ENCODE measurements at places on chromosomes 13 and 19.

DNA sequence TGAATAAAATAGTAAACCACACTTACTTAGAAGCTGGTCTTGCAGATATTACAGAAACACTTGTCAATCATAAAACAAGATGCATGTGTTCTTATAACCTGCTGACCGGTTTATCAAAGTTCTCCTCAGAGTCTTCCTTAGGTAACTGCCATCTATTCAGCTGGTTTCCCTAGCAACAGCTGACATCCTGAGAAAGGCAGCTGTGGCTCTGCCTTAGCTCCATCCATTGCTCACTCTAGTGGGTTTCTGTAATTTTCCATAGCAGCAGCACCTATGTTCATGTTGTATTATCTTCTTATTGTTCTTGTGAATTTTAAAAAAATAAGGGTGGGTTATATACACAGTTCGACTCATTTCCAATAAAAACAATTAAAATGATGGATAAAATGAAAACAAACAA is 87.8 kb downstream of the RAP2A start:
- H3K4me1 ChIP-seq: no peaks in the 10 kb centered on the region
- H3K27ac ChIP-seq: no peak overlapping the region
- no peaks in the 10 kb centered on the region for H3K27me3 ChIP-seq
- no peak overlapping the region for H3K4me3 ChIP-seq

GRCh38 chr13:42377640-42378382 is 105.9 kb downstream of the AKAP11 start:
- H3K27ac ChIP-seq: peak overlapping the region; percentile 19
- peaks cover 18% of the 10 kb centered on the region for H3K4me1 ChIP-seq
- no peaks in the 10 kb centered on the region for H3K36me3 ChIP-seq
- no peak overlapping the region for H3K4me3 ChIP-seq
- no peaks in the 10 kb centered on the region for H3K27me3 ChIP-seq

DNA sequence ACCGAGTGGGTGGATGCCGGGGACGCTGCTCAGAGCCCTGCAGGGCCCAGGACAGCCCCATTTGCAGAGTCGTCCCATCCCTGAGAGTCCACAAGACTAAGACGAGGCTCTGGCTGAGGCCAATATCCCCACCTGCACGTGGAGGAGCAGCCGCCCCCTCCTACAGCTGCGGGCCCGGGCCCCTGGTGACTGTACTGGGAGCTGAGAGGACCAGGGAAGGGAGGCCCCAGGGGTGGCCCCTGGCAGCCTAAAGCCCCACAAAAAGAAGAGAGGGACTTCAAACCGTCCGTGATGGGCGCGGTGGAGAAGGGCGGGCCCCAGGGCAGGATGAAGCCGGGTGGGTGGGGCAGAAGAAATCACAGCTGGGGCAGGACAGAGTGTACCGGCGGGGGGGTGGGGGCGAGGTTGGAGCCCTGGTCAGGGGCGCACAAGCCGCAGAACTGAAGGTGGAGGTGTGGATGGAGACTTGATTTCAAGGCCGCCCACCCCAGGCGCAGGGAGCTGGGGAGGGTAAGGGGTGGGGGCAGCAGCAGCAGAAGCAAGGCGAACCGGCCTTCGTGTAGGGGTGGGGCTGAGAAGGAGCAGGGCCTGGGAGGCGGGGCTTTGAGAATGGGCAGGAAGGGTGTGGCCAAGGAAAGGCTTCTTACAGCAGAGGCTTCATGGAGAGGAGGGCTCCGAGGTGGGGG is 12.9 kb downstream of the CFD start:
- no peaks in the 10 kb centered on the region for H3K36me3 ChIP-seq
- H3K27ac ChIP-seq: peak overlapping the region; percentile 54
- peaks cover 14% of the 10 kb centered on the region for H3K4me1 ChIP-seq
- peak overlapping the region; percentile 37 for H3K4me3 ChIP-seq

DNA sequence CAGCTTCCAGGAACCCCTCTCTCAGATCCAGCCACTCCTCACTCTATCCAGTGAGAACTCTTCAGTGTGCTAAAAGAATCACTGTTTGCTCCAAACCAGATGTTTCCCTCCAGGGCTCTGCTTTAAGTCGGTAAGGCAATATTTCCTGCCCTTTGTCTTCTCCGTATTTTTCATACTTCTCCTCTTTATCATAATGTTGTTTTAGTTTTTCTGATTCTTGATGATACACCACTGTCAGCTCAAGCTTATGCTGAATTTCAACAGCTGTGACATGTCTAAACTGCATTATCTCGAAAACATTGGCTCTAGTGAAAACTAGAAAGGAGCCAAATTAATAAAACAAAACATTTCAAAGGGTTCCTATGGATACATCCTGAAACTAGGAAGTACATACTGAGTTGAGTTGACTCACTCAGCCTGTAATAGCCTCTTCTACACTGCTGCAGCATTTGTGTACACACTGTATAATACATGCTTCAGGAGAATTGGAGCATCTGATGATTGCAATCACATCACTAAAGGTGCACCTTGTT is 39.8 kb downstream of the GPR180 start:
- no peak overlapping the region for H3K4me3 ChIP-seq
- DNase-seq: no peak
- no peaks in the 10 kb centered on the region for H3K4me1 ChIP-seq
- H3K27me3 ChIP-seq: no peaks in the 10 kb centered on the region

Data from naive thymus-derived CD4-positive, alpha-beta T cell (primary cell).